ENCODE measurements at places on chromosomes 4 and X.

GRCh38 chr4:158133551-158133950, 39.3 kb downstream of the GASK1B start:
- H3K36me3 ChIP-seq = no peaks in the 10 kb centered on the region
- no peak overlapping the region for H3K27ac ChIP-seq
- H3K27me3 ChIP-seq = no peaks in the 10 kb centered on the region

DNA sequence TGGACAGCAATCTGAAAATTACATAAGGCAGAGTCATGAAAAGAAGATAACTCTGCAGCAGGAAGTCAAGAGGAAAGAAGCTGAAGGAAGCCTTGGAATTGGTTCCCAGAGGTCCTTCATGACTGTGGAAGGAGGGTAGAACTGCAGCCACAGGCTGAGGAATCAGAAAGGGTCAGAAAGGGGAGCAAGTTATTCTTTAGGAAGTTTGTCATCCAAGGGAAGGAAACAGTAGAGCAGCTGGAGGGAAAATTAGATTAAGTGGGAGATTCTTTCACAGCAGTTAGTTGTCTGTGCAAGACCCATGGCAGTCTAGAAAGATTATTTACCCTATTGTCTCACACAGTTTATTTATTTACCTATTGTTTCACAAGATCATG, 9.3 kb upstream of the ADH1C start:
- no peak overlapping the region for H3K4me3 ChIP-seq
- peak overlapping the region; percentile 86 for H3K27ac ChIP-seq
- no peaks in the 10 kb centered on the region for H3K36me3 ChIP-seq
- H3K4me1 ChIP-seq = peaks cover 5% of the 10 kb centered on the region
- DNase-seq = no peak
- no peaks in the 10 kb centered on the region for H3K27me3 ChIP-seq

GRCh38 chr4:177596035-177596434, 153.8 kb upstream of the AGA start:
- no peaks in the 10 kb centered on the region for H3K27me3 ChIP-seq
- no peaks in the 10 kb centered on the region for H3K36me3 ChIP-seq
- H3K4me1 ChIP-seq = no peaks in the 10 kb centered on the region
- H3K27ac ChIP-seq = no peak overlapping the region
- H3K4me3 ChIP-seq = no peak overlapping the region
- DNase-seq = no peak

DNA sequence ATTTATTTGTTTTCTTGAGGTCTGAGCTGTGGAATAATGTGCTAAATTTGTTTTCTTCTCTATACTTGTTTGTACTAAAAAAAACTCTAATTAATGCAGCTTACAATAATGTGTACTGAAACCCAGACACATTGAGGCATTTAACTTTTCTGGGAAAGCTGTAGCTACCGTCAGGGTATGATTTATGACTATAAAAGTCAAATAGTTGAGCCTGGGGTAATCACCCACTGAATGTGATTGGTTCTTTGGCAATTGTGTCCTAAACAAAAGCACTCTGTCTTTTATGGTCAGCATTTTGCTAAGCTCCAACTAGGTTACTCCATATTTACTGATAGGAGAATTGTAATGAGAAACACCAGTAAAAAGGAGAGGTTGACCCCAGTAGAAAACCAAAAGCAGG, 65.9 kb upstream of the CBLL2 start:
- H3K4me3 ChIP-seq = no peak overlapping the region
- H3K27me3 ChIP-seq = no peaks in the 10 kb centered on the region
- H3K27ac ChIP-seq = no peak overlapping the region
- no peaks in the 10 kb centered on the region for H3K36me3 ChIP-seq

- no peaks in the 10 kb centered on the region for H3K27me3 ChIP-seq
- no peak for DNase-seq
- H3K27ac ChIP-seq = no peak overlapping the region
- no peaks in the 10 kb centered on the region for H3K36me3 ChIP-seq
These were observed 87.4 kb downstream of the PLAC1 start for GRCh38 chrX:134570899-134571298.

- H3K4me3 ChIP-seq = no peak overlapping the region
- peaks cover 7% of the 10 kb centered on the region for H3K27me3 ChIP-seq
- no peak overlapping the region for H3K27ac ChIP-seq
- H3K4me1 ChIP-seq = no peaks in the 10 kb centered on the region
- DNase-seq = no peak
These were observed 32.0 kb upstream of the MAN2B2 start for GRCh38 chr4:6542951-6543350.

DNA sequence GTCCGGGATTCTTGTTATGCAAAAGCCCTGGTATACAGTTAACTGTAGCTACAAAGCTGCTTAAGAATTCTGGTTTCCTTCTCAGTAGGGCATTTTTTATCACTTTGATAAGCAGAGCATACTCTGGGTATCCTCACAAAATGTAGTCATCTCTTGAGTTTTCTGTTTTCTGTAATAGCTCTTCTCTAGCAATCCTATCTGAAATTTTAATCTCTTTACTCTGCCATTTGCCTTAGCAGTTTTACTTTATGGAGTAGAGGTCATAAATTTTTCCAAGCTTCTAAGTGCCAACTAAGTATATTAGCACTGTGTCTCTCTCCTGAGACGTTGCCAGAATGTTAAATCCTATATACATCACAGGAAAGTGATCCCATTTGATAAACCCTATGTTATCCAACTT, 28.0 kb upstream of the BANK1 start:
- no peak overlapping the region for H3K4me3 ChIP-seq
- H3K36me3 ChIP-seq = no peaks in the 10 kb centered on the region
- no peak for DNase-seq
- no peaks in the 10 kb centered on the region for H3K27me3 ChIP-seq

- no peak for DNase-seq
- H3K36me3 ChIP-seq = no peaks in the 10 kb centered on the region
- no peak overlapping the region for H3K27ac ChIP-seq
- no peaks in the 10 kb centered on the region for H3K27me3 ChIP-seq
- no peaks in the 10 kb centered on the region for H3K4me1 ChIP-seq
These were observed 21.1 kb downstream of the PDE6B start for GRCh38 chr4:646460-646859.

- DNase-seq = no peak
- no peak overlapping the region for H3K4me3 ChIP-seq
- H3K27ac ChIP-seq = no peak overlapping the region
- H3K36me3 ChIP-seq = no peaks in the 10 kb centered on the region
These were observed 424.0 kb upstream of the NDST4 start for GRCh38 chr4:115537387-115537786.

DNA sequence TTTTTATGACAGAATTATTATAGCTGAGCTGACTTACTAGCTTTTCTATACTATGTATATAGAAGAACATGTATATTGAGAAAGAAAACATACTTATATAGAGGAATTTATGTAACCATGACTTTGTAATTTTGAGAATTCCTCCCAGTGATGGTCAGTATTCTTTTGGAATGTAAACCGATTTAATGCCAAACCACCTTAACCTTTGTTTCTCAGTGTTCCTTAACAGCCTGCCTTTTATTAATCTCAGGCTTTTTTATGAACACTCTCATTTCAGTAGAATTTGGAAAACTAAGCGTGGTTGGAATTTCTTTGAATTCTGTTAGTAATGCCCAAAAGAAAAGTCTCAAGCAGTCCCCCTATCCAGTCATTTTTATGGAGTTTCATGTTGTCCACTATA, 47.0 kb downstream of the MOSPD2 start:
- no peaks in the 10 kb centered on the region for H3K27me3 ChIP-seq
- no peak for DNase-seq
- H3K4me3 ChIP-seq = no peak overlapping the region
- H3K4me1 ChIP-seq = no peaks in the 10 kb centered on the region

GRCh38 chrX:66015152-66015831, 24.6 kb downstream of the VSIG4 start:
- no peaks in the 10 kb centered on the region for H3K4me1 ChIP-seq
- no peak for DNase-seq
- H3K27ac ChIP-seq = no peak overlapping the region
- no peak overlapping the region for H3K4me3 ChIP-seq

DNA sequence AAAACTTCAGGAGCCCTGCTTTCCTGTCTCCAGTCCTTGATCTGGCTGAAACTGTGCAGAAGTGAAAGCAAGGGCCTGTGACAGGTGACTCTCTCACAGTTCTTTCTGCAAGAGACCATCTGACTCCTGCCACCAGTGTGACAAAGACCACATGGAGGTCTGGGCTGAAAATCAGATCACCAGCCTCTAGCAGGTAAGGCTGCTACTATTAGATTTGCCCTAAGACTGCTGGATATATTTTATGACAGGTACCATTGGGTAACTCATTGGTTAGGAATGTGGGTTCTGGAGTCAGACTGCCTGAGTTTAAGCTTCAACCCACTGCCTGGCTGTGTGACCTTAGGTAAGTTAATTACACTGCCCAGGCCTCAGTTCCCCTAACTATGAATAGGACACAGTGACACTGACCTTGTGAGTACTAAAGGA, 163.3 kb upstream of the SLC7A11 start:
- no peak overlapping the region for H3K4me3 ChIP-seq
- H3K36me3 ChIP-seq = no peaks in the 10 kb centered on the region
- no peaks in the 10 kb centered on the region for H3K27me3 ChIP-seq
- no peak for DNase-seq
- peak overlapping the region; percentile 45 for H3K27ac ChIP-seq

DNA sequence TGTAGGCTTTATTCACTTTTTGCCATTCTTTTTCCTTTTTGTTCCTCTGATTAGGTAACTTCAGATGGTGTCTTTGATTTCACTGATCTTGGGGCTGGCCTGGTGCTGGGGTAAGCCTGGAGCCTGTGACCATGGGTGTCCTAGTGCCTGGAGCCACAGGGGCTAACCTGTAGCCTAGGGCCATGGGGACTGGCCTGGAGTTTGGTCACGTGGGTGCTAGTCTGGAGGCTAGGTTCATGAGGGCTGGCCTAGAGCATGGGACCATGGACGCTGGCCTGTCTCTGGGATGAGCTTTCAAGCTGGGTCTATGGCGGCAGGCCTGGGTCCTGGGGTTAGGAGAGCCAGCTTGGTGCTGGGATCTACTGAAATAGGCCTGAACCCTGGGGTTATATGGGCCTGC, 32.2 kb upstream of the ALG13 start:
- H3K27me3 ChIP-seq = peaks cover 5% of the 10 kb centered on the region
- no peaks in the 10 kb centered on the region for H3K4me1 ChIP-seq
- no peak for DNase-seq
- no peak overlapping the region for H3K4me3 ChIP-seq
- H3K27ac ChIP-seq = no peak overlapping the region
